RPMI8226 (cell line): ENCODE measurements at places on chromosomes 1 and 21.
A peak's percentile ranks its signal among the peaks of the same experiment; 100 is the strongest.

- DNase-seq, result no peak
These were observed 18.9 kb downstream of the METTL13 start for GRCh38 chr1:171800342-171800741.

GRCh38 chr1:224489534-224490365 lies 55.2 kb upstream of the WDR26 start:
- DNase-seq, result no peak

DNA sequence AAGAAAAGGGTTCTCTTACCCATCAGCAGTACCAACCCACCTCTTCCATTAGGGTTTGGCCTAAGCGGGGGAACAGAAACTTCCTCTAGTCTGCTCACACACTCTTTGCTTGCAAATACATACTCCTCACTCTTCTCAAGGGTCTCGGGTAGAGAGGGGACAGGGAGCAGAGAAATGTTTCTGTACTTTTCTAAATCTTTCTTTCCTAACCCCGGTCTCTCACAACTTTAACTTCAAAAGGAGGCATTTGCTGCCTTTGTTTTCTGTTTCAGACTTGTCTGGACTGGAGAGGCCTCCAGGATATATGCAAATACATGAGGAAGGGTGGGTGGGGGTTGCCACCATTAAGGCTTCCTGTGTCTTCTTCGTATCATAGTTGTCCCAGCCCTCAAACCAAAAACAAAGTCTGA lies 10.5 kb upstream of the LAX1 start:
- no peak for DNase-seq

GRCh38 chr21:34345091-34345871 lies 18.5 kb upstream of the KCNE2 start:
- no peak for DNase-seq

DNA sequence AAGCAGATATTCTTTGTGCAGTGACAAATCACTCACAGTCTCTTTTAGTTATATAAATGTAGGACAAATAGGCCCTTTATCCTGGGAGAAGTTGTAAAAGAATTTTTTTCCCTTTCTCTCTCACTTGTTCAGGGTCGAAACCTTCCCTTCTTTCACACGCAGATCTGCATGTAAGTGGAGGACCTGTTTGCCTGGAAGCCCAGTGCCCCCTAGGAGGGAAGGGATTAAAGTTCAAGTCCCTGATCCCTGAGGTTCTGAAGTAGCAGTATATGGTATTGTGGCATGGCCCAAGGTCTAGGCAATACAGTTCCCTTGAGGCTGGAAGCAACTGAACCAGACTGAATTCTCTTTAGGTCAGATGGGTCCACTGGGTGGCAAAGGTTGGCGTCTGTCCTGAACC lies 48.6 kb upstream of the PTGFRN start:
- DNase-seq, result no peak

DNA sequence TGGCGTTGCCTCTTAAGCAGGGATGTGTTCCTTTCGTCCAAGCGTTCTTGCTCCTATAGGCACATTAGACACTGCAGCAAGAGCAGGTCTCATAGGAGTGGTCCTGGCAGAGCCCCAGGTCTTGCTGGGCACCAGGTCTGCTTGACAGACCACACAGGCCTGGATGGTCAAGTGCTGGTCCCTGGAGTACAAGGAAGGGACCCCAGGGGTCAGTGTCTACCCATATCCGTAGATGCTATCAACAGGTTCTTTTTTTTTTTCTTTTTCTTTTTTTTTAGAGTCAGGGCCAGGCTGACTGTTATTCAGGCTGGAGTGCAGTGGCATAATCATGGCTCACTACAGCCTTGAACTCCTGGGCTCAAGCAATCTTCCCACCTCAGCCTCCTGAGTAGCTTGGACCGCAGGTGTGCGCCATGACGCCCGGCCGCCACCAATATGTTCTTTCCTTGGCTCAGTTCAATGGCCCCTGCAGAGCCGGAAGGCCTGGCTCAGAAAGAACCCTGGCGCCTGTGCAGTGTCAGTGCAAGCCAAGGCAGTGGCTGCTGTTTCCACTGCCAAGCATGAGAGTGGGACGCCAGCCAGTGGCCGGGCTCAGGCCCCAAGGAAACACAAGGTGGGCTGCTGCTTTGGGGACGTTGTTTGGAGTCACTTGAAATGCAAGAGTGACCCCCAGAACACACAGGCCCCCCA lies 10.0 kb upstream of the TNFRSF8 start:
- no peak for DNase-seq

DNA sequence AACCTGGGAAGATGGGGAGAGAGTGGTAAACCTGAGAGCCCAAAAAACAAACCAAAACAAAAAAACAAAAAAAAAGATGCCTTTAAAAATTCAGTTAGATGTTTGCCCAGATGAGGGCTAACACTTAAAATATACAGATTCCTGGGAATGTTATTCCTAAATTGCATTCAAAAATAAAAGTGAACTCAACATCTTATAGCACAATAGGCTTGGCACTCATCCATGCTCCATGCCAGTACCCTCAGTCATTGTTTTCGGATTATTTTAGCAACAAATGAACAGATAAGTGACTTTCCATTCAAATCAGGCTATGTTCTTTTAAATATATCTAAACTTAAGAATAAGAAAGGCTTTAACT lies 3.7 kb downstream of the ATP1A1 start:
- no peak for DNase-seq

DNA sequence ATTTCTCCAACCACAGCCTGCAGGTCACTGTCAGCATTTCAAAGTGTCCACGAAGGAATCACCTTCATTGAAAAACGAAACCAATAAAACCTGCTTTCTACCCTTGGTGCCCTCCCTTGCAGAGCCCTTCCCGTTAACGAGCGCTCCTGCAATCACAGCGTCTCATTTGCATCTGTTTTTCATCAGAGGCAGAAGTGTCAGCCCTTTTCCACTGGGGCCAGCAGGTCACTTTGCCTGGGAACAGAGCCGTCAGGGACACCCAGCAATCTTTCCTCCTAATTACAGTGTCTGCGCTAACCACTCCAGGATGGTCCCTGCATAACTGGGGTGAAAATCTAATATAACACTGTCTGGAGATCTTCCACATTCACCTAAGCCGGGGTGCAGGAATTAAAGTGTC lies 85.3 kb downstream of the PSMG1 start:
- DNase-seq, result no peak

- no peak for DNase-seq
These were observed 57.3 kb downstream of the SYF2 start for GRCh38 chr1:25174730-25175612.

GRCh38 chr1:202159534-202160371 lies 649 bp downstream of the PTPN7 start:
- peak; percentile 81 for DNase-seq

DNA sequence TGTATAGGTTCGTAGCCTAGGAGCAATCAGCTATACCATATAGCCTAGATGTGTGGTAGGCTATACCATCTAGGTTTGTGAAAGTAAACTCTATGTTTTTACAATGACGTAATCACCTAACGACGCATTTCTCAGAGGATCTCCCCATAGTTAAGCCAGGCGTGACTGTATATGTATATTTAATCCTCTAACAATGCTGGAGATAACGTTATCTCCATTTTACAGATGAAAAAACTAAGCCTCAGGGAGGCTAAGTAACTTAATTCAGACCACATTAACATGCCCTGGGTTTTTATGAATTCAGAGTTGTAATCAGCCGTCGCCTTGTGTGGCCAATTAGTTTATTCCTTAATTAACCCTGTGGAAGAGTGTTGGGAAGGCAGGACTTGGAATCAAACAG lies 107.7 kb upstream of the PLXNA2 start:
- no peak for DNase-seq

DNA sequence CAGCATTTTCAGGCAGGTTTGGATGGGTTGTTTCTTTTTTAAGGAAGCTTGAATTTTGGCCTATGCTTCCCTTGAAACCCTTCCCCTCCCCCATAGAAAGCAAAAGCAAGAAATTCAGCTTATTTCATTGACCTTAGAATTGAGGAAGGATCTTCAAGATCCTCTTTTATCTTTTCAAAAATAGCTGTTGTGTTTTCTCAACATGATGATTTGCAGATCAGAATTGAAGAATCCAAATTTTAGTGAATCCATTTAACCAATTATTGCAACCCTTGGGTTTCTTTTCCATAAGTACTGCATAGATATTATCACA lies 73.7 kb downstream of the LRRC8C start:
- DNase-seq, result peak; percentile 8

DNA sequence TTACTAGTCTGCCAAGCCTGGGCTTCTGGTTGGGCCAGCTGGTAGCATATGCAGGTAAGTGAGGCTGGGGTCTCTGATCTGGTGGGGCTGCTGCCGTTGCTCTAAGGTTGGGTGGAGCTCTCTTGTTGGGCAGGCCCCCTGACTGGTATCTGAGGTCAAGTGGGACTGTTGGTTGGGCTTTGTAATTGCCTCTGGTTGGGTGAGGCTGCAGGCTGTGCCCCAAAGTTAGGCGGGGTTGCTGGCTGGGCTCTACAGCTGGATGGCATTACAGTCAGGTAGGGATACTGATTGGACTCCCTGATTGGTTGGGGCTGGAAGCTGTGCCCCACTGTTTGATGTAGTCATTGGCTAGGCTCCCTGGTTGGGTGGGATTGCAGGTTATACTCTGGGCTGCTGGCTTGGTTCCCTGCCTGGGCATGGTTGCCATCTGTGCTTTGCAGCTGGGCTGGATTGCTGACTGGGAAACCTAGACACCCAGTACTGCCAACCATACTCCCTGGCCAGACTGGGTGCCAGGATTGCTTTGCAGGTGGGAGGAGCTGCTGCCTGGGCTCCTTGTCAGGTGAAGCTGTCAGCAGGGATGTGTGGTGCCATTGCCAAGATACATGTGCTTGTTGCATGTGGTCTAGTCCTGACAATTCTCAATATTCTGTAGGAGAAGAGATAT lies 130.5 kb downstream of the RABGAP1L start:
- DNase-seq, result peak; percentile 32

DNA sequence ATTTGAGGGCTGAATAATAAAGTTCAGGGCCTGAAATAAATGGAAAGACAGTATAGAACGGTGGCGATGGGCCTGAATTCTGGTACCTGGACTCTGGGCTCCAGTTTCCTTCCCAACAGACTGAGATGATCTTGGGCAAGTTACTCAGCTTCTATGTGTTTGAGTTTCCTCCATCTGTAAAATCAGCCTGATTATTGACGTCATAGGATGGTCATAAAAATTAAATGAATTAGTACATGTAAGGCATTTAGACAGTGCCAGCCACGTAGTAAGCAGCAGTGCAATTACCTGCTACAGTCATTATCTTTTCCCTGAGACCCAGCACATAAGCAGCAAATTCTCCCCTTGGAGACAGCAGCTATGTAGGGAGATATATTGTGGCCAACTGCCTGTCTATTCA lies 260.9 kb downstream of the NTNG1 start:
- no peak for DNase-seq

DNA sequence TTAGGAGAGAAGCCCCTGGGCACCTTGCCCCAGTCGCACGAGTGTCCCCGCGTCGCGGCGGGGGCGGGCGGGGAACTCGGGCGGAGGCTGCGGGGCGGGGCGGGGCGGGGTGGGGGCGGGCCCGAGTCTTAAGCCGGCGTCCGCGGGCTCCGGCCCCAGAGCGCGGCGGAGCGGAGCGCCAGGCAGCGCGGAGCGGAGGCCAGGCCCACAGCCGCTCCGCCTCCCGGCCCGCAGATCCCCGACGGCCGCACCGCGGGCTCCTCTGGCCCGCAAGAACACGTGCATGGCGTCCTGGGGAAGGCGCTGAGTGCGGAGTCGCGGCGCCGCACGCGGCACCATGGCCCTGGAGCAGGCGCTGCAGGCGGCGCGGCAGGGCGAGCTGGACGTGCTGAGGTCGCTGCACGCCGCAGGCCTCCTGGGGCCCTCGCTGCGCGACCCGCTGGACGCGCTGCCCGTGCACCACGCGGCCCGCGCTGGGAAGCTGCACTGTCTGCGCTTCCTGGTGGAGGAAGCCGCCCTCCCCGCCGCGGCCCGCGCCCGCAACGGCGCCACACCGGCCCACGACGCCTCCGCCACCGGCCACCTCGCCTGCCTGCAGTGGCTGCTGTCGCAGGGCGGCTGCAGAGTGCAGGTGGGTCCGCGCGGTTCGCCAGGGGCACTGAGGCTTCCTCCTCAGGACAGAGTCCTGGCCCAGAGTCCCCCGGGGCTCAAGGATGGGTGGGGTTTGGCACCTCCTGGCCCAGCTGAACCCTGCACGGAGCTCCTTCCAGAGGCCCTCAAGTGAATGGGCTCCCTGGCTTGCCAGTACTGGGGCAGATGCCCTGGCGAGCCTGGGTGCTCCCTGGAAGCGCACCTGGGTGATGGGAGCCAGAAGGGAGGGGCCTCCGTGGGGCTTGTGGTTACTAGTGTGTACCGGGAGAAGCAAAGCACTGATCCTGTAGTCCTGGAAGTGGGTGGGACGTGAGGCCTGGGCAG lies at the start of gene ESPN:
ESPN (plus strand) TSS at position 158 of the 975 bp plus-strand sequence; CDS start at position 338, 180 bp downstream.
- peak; percentile 75 for DNase-seq

DNA sequence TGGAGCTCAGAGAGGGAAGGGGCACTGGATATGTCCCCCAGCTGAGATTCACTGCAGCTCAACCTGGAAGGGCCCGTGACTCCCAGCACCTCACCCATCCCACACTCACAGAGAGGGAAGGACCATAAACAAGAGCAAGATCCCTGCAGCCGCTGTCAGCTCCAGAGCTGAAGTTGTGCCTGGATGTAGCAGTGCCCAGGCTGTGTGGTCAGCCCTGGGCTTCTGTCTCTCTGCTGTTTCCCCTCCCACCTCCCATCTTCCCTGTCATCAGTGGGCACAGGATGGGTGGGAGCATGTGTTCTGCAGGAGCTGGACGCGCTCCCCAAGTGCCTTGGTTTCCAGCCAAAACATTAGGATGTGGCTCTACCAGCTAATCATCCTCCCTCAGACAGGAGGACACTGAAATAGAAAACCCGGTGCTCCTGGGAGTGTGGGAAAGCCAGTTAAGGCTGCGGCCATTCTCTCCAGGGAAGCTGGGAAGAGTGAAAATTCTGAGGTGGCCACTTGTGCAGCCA lies 282.7 kb downstream of the NPHP4 start:
- DNase-seq, result no peak

DNA sequence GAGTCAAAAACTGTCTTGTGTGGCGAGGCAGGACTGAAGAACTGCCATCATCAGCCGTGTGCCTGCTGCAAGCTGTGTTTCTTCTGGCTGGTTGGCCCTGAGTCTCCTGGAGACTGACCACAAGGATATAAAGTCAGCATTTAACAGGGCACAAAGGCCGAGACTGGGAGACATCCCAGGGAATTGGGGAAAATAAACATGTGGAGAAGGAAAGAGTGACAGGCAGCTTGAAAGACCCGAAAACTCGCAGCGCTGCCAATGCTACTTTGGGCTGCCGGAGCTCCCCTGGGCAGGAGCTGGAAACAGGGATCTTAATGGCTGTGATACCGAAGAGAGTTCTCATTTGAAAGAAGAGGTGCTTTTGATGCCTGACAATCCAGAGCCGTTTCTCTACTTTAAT lies 125.3 kb upstream of the HMGB4 start:
- no peak for DNase-seq

- DNase-seq, result no peak
These were observed 34.9 kb upstream of the FMO2 start for GRCh38 chr1:171150156-171150555.

DNA sequence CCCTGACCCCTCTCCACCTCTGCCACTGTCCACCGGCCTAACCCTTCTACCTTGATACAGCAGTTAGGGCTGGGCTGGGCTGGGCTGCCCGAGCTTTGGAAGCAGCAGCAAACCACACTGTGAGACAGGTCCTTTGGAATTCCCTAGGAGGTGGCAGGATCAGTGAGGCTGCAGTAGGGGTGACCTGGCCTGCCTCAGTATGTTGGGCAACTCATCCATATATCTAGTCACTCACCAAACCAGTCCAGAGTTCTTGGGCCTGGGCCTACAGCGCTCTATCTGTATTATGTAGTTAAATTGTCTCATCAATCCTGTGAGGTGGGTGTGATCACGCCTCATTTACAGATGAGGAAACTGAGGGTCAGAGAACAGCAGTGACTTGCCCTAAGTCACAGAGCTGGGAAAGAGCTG lies 13.3 kb upstream of the SYNC start:
- DNase-seq, result no peak
